ENCODE measurements at places on chromosomes 13 and 19. TPM values are rescaled to one million over a fixed set of nuclear protein-coding genes. Genes with fewer than 3 reads are reported as not detected.

The COL4A2 gene
- 71.1 TPM for total RNA-seq

The ZNF418 gene
- total RNA-seq, result 65.7 TPM

The ZNF559 gene
- total RNA-seq, result 48.8 TPM

The TMEM59L gene
- total RNA-seq, result 48.5 TPM

The ZNF561 gene
- 63.2 TPM for total RNA-seq

The OR1I1 gene
- total RNA-seq, result not detected

The ZNF229 gene
- 16.6 TPM for total RNA-seq

The FPR3 gene
- not detected for total RNA-seq

The DACH1 gene
- 7.8 TPM for total RNA-seq

The GIPC1 gene
- 26.3 TPM for total RNA-seq

The SGCG gene
- total RNA-seq, result 0.31 TPM

The SYT5 gene
- total RNA-seq, result 47.9 TPM

The ITGBL1 gene
- total RNA-seq, result not detected

The C19orf73 gene
- not detected for total RNA-seq

The TMEM221 gene
- 0.63 TPM for total RNA-seq

The ZNF888 gene
- total RNA-seq, result 5.0 TPM

The METTL21C gene
- total RNA-seq, result not detected

The LGALS13 gene
- total RNA-seq, result not detected

The KLHL1 gene
- 60.7 TPM for total RNA-seq
